SJSA1 (cell line): ENCODE measurements at places on chromosomes 6 and 20. TPM values are rescaled to one million over a fixed set of nuclear protein-coding genes. Genes with fewer than 3 reads are reported as not detected.

Gene BPIFA1
- not detected in 2 replicates for total RNA-seq

Gene DOK5
- total RNA-seq, result 0.63 and 4.0 TPM in 2 replicates

Gene CD109
- total RNA-seq, result 31.2 and 47.3 TPM in 2 replicates

- no peak for DNase-seq
Measured at GRCh38 chr6:36142971-36143838, 12.9 kb downstream of the MAPK13 start.

DNA sequence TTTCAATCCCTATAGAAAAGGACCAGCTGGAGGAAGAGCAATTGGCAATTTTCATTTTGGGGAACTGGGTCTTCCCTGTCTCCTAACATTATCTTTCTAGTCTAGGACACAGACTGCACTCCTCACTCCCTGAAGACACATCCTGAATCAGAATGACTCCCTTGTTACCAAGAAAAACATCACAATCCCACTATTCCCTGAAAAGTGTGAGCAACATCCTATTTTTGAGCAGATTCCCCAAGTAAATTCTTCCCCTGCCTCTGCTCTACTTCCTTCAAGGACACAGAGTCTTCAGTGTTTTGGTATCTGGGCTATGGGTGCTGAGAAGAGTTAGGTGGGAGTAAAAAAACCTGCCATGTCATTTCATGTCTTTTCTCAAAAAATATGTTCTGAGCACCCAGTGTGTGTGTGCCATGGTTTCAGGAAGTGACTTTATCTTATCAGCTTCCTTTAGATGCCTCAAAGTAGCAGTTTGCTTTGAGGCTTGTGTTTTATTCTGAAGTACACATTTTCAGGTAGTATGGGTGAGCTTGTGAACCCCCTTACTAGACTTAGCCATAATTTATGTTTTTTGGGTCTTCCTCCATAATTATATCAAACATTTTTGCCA is 12.4 kb downstream of the LAMA4 start:
- no peak for DNase-seq

- no peak for DNase-seq
Measured at GRCh38 chr6:115914098-115914497, 146.6 kb downstream of the FRK start.

DNA sequence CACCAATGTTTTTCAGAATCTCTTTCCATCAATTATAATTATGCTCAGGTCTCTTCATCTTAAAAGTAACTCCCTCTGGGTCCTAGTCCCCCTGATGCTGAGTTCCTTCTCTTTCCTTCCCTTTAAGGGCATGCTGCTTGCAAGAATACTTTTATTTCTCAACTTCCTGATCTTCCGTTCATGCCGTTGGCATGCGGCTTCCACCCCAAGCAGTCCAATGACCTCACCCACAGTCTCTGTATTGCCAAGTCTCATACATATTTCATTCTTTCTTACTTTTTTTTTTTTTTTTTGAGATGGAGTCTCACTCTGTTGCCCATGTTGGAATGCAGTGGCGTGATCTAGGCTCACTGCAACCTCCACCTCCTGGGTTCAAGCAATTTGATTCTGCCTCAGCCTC is 83.5 kb downstream of the NDUFAF5 start:
- DNase-seq, result no peak

DNA sequence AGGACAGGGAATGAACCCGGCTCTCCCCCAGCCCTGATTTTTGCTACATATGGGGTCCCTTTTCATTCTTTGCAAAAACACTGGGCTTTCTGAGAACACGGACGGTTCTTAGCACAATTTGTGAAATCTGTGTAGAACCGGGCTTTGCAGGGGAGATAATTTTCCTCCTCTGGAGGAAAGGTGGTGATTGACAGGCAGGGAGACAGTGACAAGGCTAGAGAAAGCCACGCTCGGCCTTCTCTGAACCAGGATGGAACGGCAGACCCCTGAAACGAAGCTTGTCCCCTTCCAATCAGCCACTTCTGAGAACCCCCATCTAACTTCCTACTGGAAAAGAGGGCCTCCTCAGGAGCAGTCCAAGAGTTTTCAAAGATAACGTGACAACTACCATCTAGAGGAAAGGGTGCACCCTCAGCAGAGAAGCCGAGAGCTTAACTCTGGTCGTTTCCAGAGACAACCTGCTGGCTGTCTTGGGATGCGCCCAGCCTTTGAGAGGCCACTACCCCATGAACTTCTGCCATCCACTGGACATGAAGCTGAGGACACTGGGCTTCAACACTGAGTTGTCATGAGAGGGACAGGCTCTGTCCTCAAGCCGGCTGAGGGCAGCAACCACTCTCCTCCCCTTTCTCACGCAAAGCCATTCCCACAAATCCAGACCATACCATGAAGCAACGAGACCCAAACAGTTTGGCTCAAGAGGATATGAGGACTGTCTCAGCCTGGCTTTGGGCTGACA is 28.8 kb upstream of the ZBP1 start:
- no peak for DNase-seq
